ENCODE measurements at places on chromosomes 2 and 18.

- peak; percentile 87 for DNase-seq
Observed at GRCh38 chr18:63237881-63238692, 81.5 kb downstream of the BCL2 start.

- no peak for DNase-seq
Observed at GRCh38 chr2:227853204-227853629, 18.2 kb upstream of the DAW1 start.

GRCh38 chr2:43569921-43570320, 25.9 kb downstream of the THADA start:
- no peak for DNase-seq

- peak; percentile 68 for DNase-seq
Observed at GRCh38 chr18:44149706-44150105, 531.0 kb upstream of the SETBP1 start.

DNA sequence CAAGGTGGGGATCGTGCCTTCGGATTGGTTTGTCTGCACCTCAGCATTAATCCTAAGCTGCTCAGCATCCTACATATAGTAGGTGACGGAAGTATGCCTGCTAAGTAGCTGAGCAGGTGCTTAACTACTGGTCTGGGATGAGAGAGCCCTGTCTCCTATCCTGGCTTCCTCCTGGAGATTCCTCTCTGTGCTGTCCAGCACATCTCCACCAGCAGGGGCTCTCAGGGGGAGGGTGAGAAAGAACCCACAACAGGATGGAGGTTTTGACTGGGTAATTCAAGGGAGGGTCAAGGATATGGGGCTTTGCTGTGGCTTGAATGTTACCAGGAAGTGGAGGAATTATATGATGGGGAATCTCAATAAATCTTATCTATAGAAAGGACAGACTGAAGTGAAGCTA, 45.4 kb upstream of the KIF5C start:
- DNase-seq, result no peak
